ENCODE measurements at places on chromosomes 1 and 21. TPM values are rescaled to one million over a fixed set of nuclear protein-coding genes. Genes with fewer than 3 reads are reported as not detected.
A peak's percentile ranks its signal among the peaks of the same experiment; 100 is the strongest.

GRCh38 chr1:213446496-213446895 lies 395.5 kb downstream of the RPS6KC1 start:
- DNase-seq = no peak

Gene OR2L5
- not detected for polyA plus RNA-seq

Gene LYPLA2
- polyA plus RNA-seq = 32.0 TPM

GRCh38 chr1:235588916-235589515 lies 60.6 kb downstream of the GNG4 start:
- DNase-seq = no peak

- DNase-seq = no peak
Observed at GRCh38 chr1:111887385-111887784, 102.1 kb downstream of the KCND3 start.

- DNase-seq = no peak
Observed at GRCh38 chr1:25206201-25206600, 26.1 kb downstream of the SYF2 start.

- DNase-seq = no peak
Observed at GRCh38 chr1:56025942-56026341, 553.4 kb downstream of the PLPP3 start.

DNA sequence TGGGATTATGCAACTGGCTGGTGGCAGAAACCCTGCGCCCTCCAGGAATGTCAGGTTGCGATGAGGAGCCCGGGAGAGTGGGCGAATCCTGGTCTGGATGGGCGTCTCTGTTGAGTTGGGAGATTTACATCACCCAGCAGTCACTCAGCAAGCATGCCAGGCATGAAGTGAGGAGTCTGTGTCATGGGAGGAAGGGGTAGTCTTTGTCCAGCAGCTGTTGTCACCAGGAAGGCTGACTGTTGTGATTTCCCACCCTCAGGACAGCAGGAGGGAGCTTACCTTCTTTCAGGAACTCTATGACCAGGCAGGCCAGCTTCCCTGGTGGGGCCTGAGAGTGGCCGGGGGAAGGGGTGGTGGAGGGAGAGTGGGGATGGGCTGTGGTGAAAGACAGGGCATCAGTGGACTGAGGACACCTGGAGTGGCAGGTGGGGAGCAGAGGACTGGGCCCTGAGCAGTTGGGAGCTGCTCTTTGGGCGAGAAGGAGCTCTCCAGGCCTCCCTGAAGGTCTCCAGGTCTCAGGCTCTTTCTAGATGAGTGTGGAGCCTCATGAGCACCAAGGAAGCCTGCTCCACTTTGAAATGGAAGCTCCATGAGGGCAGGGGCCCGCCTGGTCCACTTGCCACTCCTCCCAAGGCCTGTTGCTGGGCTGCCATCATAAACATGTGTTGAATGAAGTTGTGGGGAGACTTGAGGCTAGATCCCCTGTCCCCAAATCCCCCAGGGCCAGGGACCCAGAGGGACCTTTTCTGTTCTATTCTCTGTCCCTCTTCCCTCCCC lies 21.3 kb upstream of the PKP1 start:
- no peak for DNase-seq

DNA sequence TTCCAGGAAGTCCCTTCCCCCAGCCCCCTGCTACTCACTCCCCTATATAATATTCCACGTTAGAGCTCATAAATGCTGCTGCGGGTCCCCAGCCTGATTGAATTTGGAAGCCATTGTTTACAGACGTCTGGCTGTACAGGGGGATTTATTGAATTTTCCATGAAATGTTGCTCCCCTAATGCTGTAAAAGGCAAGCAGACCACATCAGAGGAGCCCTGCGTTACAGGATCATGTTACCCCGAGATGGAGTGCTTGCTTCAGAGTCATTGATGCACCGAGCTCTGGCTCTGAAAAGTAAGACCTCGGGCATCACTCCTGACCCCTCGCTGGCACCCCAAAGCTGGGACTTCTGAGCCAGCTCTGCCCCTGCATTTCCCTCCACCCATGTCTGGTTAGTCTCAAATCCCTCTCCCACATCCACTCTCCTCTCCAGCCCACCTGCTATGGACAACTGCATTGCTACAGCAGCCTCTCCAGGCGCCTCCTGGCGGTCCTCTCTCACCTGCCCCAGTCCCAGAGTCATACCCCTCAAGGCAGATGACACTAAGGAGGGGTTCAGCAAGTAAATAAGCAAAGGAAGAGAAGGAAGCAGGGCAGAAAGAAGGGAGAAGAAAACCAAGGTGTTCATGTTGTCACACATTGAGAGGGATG lies 127.8 kb downstream of the TMEM53 start:
- DNase-seq = no peak

GRCh38 chr1:158203693-158204457 lies 23.2 kb downstream of the CD1D start:
- no peak for DNase-seq

GRCh38 chr1:241939798-241940197 lies 17.8 kb upstream of the BECN2 start:
- DNase-seq = no peak

Gene HES3
- not detected for polyA plus RNA-seq

Gene ELK4
- polyA plus RNA-seq = 6.3 TPM

GRCh38 chr1:156070548-156070947 lies 9.6 kb downstream of the RAB25 start:
- peak; percentile 35 for DNase-seq

DNA sequence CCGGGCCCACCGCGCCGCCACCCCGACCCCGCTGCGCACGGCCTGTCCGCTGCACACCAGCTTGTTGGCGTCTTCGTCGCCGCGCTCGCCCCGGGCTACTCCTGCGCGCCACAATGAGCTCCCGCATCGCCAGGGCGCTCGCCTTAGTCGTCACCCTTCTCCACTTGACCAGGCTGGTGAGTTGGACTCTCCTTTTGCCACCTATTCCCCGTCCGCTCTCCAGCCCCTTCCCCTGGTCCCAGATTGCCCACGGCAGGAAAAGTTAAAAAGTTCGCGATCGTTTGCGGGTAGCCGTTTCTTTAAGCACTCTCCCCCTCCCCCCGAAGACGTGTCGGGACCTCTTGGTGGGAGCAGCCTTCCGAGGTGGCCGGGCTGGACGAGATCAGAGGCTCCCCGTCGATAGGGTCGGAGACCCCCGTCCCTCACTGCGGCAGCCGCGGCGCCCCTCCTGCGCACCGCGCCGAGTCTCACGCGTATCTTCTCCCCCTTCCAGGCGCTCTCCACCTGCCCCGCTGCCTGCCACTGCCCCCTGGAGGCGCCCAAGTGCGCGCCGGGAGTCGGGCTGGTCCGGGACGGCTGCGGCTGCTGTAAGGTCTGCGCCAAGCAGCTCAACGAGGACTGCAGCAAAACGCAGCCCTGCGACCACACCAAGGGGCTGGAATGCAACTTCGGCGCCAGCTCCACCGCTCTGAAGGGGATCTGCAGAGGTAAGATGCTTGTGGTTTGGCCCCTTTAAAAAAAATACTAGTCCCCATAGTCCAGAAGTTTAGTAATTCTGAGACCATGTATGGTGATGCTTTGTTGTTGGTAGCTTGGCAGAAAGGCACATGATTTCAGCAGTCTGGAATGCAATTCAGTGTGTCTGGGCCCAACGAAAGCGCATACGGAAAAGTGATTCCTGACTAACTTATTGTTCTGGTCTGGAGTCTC lies 576 bp downstream of the CCN1 start:
- DNase-seq = peak; percentile 91

GRCh38 chr1:111234258-111234657 lies 6.7 kb downstream of the CHI3L2 start:
- DNase-seq = no peak

Data from right cardiac atrium (tissue), 5 donors.